NCI-H1105 (cell line): ENCODE measurements at places on chromosomes 5 and 9.

DNA sequence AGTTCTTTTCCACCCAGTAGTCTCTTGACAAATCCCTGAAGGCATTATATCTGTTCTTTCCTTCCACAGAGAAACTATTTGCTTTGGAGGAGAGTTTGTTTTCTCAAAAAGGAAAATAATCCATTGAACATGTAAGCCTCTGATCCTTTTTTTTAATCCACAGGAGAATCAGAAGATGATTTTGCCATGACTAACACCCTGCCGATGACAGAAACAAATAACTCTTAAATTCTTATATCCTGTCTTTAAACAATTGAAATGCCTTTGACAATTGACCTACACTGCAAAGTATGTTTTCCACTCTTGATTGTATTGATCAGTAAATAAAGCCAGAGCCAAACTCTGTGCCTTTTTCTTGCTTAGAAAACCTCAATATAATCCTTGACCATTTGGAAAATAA is 666.4 kb upstream of the CTNND2 start:
- no peak for DNase-seq

- DNase-seq, result no peak
Observed at GRCh38 chr9:133194597-133194996, 14.5 kb downstream of the OBP2B start.

- DNase-seq, result no peak
Observed at GRCh38 chr5:7391215-7391614, 4.7 kb upstream of the ADCY2 start.

DNA sequence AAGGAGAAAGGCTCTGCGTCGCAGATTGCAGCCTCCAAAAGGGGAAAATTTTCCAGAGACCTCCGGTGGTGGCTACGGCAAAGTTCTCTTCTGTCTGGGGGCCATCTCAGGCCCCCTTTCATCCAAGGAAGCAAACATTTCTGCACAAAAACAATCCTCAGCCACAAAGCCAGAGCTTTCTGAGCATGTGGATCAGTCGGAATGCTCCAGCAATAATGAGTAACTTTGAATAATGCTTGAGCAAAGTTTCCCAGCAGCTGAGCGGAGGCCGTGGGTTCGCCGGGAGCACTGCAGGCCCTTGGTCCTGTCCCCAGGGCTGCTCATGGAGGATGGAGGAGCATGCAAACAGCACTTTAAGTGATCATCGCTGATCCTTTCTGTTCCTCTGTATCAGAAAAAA is 60.2 kb upstream of the UNC5A start:
- DNase-seq, result no peak

GRCh38 chr5:9344751-9345240 is 201.1 kb downstream of the SEMA5A start:
- DNase-seq, result no peak

DNA sequence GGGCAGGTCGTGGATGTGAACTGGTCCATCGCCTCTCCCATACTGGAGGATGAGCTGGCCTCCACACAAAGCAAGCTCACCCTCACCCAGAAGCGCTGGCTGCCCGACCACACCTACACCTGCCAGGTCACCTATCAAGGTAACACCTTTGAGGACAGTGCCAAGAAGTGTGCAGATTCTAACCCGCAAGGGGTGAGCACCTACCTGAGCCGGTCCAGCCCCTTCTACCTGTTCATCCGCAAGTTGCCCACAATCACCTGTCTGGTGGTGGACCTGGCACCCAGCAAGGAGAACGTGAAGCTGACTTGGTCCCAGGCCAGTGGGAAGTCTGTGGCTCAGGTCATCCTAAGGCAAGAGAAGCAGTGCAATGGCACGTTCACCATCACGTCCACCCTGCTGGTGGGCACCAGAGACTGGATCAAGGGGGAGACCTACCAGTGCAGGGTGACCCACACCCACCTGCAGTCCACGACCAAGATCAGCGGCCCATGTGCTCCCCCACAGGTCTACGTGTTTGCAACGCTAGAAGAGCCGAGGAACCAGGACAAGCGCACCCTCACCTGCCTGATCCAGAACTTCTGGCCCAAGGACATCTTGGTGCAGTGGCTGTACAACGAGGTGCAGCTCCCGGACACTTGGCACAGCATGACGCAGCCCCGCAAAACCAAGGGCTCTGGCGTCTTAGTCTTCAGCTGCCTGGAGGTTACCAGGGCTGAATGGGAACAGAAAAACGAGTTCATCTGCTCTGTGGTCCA is 71.3 kb downstream of the INSL6 start:
- DNase-seq, result no peak

DNA sequence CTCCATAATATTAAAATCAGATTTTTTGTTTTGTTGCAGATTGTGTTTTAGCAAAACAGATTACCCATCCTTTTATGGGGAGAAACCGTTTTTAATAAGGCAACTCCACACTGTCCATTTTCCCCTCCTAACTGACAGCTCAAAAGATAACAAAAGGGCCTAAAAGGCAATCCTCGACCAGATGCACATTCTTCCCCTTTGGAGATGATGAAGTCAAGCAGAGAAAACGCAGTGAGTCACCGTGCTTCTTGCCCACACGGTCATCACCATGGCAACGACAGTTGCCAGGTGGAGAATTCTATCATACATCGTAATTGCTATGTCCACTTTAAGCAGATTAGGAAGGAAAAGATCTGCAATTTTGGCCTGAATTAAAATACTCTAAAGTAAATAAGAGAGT is 96.4 kb downstream of the DIRAS2 start:
- DNase-seq, result peak; percentile 92

DNA sequence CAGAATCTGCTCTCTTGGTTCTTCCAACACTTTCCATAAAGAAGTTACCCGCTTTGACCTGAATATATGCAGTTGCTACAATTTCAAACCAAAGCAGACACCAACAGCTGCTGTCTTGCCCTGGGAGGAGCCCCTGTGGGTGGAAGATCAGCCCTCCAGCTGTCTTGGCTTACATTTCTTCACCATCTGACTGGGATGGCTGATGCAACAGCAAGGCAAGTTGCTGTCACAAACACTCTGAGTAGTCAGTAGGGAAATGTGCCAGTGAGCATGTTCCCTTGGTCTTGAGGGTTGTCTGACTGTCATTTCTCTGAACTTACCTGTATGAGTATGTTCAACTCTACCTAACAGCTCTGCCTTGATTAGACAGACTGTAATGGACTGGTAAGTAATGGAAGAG is 152.9 kb downstream of the SGCD start:
- DNase-seq, result no peak

DNA sequence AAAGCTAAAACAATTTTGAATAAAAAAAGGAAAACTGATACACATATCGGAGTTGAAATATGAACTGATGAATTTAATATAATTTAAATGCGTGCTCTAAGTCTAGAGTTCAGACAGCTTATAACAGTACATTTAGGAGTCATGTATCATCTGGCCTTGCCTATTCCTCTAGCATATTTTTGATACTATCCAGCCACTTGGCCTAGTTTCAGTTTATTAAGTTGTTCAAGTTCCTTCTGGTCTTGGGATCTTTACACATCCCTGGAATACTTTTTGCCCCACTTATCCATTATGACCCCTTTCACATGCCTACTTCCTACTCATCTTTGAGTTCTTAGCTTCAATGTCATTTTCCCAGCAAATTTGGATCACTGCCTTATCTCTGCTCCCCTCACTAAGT is 192.4 kb upstream of the EFNA5 start:
- DNase-seq, result no peak

- DNase-seq, result no peak
Observed at GRCh38 chr5:96546120-96546519, 113.1 kb upstream of the PCSK1 start.

DNA sequence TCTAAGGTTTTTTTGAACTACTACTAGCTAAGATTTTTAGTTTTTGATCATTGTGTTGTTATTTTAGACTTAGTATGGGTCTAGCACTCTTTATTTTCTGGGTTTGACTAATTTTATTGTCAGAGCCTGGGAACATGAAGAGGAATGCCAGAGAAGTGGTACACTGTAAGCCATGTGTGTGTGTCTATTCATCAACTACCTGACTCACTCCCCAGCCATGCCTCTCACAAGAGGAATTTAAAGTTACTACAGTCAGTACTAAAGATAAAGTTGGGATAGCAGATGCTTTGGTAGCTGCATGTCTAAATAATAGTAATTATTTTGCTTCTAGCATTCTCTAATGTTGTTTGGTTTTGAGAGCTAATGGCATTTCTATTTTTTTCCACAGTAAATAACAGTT is 264.8 kb downstream of the CSNK1G3 start:
- no peak for DNase-seq

- DNase-seq, result no peak
Observed at GRCh38 chr5:75006865-75007822, 45.2 kb downstream of the GCNT4 start.

DNA sequence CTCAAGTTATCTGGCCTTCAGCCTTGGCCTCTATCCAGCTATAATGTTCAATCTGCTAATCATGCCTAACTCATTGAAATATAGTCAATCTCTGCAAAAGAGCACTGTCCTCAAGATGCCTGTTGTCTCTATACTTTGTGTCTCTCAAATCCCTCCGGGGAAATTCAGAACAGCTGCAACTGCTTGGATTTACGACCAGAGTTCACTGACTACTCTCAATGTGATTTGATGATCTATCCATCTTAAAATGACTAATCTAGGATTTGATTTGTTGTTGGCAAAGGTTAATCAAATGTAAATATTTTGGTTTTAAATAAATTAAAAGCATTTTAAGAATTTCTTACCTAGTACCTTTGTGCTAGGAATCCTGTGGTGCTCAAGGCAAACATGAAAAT is 40.9 kb downstream of the SVEP1 start:
- no peak for DNase-seq
